ENCODE measurements at places on chromosomes 13 and 19. TPM values are rescaled to one million over a fixed set of nuclear protein-coding genes. Genes with fewer than 3 reads are reported as not detected.

Gene NCR1
- not detected for total RNA-seq

DNA sequence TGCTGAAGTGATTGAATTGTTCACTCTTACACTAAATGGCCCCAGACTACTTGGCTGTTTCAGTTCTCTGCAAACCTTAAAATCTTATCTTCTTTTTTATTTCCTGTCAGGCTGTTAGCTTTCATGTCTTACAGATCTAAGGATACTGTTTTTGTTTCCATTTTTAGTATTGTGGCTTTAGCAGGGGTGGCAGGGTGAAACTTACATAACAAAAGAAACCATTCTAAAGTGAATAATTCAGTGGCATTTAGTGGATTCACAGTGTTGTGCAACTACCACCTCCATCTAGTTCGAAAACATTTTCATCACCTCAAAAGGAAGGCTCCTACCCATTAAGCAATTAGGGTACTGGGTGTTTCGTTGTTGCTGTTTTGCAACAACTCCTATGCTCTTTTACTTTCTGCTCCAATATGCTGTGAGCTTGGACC lies 19.8 kb downstream of the TMEM272 start:
- DNase-seq, result peak; percentile 72

DNA sequence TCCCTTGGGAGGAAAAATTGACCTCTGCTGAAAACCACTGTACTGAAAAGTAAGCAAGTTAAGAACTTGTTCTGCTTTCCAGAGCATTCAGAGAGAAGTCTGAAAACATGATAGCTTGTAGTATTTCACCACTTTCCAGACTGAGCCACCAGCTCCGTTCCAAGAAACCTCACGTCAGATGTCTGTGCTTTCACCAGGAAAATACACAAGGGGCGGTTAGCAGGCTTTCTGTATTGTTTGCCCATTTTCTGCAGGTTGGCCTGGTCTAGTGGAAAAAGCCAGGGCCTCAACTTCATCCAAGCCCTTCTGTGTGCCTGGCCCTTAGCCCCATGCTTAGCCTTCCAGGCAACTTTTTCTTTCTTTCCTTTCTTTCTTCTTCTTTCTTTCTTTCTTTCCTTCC lies 36.4 kb downstream of the RXFP2 start:
- DNase-seq, result no peak

Gene ZNF134
- 11.0 TPM for total RNA-seq

Gene TBC1D4
- total RNA-seq, result 22.6 TPM
